H54 (cell line): ENCODE measurements at places on chromosomes 16 and 17.

- DNase-seq = no peak
Measured at GRCh38 chr16:30445149-30445407, 596 bp downstream of the SEPHS2 start.

- DNase-seq = no peak
Measured at GRCh38 chr16:22625967-22626366, 115.3 kb downstream of the NPIPB5 start.

GRCh38 chr16:1781758-1782407, 488 bp downstream of the SPSB3 start:
- DNase-seq = peak; percentile 51

DNA sequence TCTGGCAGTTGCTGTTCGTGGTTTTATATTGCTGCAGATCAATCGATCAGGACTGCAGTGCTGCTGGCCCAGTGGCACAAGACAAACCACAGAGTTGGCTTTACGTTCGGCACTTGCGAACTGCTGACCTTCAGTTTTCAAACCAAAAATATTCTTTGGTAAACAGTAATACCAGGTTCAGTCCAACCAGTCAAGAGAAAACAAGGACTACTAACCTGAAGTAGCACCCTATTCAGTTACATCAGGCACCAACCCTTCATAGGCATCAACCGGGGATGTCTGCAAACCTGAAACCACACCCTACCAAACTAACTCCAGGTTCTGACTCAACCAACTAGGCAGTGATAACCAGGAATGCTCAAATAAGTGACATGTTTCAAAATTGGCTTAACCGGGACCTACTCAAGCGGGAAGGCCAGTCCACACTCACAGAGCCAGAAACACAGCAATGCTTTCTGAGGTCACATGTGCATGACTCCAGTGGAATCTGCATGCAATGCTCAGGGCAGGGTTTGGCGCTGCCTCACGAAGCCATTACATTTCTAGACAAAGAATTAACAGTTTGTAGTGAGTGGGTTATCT, 91.1 kb downstream of the SMG6 start:
- no peak for DNase-seq

DNA sequence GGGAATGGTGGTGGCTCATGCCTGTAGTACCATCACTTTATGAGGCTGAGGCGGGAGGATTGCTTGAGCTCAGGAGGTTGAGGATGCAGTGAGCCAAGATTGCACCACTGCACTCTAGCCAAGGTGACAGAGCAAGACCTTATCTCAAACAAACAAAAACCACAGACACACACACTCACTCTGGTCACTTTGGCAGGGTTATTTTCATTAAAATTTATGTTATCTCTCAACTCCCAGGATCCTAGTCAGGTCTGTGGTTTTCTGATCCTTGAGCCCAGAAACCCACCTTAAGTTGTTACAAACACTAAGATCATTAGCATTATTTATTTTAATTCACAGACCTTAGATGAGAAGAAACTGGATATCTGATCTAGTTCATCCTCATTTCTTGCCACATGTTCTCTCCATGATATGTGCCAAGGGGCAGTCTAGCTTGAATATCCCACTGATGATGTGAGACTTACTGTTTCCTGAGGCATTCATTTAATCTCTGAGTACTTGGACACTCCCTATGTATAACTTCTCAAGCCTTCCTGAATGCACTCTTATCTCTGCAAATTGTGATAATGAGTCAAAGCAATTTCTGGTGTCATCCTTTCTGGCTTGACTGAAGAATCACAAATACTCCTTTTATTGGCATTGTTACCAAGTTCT, 9.6 kb downstream of the ABHD15 start:
- DNase-seq = no peak

DNA sequence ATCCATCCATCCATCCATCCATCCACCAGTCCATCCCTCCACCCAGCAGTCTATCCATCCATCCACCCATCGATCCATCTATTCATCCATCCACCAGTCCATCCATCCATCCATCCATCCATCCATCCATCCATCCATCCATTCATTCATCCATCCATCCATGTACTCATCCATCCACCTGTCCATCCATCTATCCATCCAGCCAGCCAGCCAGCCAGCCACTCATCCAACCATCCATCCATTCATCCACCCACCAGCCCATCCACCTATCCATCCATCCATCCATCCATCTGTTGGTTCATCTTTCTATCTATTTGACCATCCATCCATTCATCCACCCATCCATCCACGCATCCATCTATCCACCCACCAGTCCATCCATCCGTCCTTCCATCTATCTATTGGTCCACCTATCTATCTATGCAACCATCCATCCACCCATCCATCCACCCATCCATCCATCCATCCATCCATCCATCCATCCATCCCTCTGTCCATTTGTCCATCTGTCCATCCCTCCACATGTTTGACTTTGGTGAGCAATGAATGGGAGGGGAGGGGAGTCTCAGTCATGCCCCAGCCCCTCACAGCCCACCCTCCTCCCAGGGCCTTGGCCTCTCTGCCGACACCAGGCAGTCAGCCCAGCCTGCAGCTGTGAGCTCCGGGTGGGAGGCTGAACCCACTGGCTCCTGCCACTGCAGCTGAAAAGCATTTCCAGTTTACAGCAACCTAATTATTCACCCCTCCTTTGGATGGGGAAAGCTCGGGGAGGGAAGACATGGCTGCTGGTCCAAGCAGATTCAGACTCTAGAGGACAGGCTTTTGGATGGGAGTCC, 38.1 kb upstream of the SSTR5 start:
- no peak for DNase-seq

DNA sequence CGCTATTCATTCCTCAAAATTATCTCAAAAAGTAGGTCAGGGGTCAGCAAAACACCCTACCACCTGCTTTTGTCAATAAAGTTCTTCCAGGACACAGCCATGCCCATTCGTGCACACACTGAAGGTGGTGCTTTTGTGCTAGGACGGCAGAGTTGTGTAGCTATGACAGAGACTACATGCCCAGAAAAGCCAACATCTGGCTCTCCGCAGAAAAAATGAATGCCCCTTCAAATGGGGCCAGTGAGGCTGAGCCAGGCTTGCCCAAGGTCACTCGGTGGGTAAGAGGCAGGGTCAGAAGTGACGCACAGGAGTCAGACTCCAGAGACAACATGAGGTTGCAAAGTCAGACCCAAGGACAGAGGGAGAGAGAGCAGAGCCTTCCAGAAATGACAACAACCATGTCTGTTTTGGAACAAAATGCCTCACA, 200.1 kb downstream of the XYLT1 start:
- no peak for DNase-seq

DNA sequence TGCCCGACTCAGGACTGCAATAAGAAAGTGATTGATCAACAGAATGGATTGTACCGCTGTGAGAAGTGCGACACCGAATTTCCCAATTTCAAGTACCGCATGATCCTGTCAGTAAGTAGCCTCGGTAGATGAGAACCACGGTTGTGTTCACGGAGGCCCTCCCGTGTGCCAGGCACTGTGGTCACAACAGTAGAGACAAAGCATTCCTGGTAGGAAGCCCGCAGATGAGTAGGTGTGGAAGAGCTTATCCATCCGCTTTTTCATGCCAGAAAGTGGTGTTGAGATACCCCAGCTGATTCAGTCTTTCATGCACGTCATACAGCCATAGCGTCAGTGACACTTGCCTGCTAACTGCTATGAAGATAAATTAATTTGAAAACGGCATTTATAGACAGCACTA, 58.9 kb downstream of the RPA1 start:
- DNase-seq = no peak

DNA sequence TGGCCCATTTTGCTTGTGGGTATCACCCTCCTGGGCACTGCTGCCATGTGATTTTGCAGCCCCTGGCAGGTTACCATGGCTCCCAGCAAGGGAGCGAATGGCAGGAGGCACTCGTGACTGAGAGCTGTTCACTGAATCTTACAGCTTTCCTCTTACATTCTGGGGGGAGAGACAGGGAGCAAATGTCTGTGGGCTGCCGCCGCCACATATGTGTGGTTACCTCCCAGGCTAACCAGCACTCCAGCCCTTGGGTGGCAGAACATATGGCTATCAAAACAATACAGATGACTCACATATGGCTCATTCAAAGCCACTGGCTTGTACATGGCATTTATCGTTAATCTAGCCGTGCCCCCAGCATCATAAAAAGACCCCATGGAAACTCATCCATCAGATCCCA, 19.8 kb downstream of the GTF3C1 start:
- peak; percentile 70 for DNase-seq

GRCh38 chr16:920717-921116, 50.1 kb downstream of the LMF1 start:
- DNase-seq = no peak

GRCh38 chr17:721540-721937, 6.9 kb upstream of the VPS53 start:
- no peak for DNase-seq

GRCh38 chr16:66600477-66600876, 4.0 kb upstream of the CMTM3 start:
- DNase-seq = no peak

GRCh38 chr16:17396762-17397498, 73.8 kb downstream of the XYLT1 start:
- DNase-seq = no peak

GRCh38 chr17:9818760-9819159, 3.1 kb downstream of the GSG1L2 start:
- DNase-seq = no peak

- DNase-seq = no peak
Measured at GRCh38 chr16:55051571-55052347, 121.1 kb downstream of the IRX5 start.

- no peak for DNase-seq
Measured at GRCh38 chr17:12510535-12510934, 155.2 kb upstream of the MYOCD start.

DNA sequence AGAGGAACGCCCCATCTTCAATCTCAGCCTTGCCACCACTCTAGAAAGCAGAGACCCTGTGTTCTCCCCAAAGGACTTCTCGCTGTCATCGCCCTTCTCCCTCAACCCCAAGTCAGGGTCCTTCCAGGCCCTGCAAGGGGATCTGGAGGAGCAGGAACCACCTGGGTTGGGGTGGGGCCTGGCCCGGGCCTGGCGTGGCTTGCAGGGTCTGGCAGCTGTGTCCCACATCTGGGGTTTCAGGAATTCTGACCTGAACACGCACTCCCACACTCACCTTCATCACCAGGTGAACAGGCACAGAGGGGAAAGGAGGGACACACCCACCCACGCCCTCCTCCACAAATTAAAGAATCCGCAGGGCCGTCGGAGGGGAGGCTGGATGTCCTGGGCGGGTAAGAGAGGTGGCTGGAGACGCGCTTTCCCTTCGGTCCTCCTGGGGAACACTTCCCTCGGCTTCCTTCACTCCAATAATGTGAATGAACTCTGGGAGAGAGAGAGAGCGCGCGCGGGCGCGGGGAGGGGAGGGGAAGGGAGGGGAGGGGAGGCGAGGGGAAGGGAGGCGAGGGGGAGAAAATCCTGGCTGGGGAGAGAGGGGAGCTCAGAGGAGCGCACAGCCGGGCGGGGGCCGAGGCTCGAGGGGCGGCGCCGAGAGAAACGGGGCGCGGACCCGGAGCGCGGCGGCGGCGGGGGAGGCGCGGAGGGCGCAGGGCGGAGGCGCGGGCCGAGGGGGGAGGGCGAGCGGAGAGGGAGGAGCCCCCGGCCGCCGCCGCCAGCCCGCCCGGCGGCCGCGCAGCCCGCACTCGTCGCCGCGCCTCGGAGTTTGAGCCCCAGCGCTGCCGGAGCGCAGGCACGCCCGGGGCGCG, at the start of gene CACNG4:
Gene CACNG4, plus strand, starts transcription at position 799 of the 863 bp plus-strand sequence. CDS start 205 bp downstream, outside the sequence.
- DNase-seq = no peak

- DNase-seq = peak; percentile 55
Measured at GRCh38 chr17:8393470-8394231, 4.0 kb downstream of the RNF222 start.

GRCh38 chr16:50671644-50672260, 9.4 kb downstream of the SNX20 start:
- DNase-seq = peak; percentile 53

DNA sequence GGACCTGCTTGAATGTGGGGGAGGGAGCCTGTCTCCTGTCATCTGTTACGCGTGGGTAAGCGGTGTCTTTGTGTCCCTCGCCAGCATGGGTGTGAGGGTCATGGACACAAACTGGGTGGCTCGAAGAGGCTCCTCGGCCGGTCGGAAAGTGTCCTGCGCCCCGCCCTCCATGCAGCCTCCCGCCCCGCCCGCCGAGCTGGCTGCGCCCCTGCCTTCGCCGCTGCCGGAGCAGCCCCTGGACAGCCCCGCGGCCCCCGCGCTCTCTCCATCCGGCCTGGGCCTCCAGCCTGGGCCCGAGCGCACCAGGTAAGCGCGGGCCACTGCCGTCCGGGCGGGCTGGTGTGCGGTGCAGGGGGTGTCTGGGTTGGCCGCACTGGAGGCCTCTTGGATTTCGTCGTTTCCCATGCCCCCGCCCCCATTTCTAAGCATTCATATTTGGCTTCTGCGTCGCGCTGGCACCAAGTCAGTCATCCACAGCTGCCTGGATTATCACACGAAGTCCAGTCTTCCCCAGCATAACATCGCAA, 43.8 kb downstream of the ELAC2 start:
- no peak for DNase-seq

DNA sequence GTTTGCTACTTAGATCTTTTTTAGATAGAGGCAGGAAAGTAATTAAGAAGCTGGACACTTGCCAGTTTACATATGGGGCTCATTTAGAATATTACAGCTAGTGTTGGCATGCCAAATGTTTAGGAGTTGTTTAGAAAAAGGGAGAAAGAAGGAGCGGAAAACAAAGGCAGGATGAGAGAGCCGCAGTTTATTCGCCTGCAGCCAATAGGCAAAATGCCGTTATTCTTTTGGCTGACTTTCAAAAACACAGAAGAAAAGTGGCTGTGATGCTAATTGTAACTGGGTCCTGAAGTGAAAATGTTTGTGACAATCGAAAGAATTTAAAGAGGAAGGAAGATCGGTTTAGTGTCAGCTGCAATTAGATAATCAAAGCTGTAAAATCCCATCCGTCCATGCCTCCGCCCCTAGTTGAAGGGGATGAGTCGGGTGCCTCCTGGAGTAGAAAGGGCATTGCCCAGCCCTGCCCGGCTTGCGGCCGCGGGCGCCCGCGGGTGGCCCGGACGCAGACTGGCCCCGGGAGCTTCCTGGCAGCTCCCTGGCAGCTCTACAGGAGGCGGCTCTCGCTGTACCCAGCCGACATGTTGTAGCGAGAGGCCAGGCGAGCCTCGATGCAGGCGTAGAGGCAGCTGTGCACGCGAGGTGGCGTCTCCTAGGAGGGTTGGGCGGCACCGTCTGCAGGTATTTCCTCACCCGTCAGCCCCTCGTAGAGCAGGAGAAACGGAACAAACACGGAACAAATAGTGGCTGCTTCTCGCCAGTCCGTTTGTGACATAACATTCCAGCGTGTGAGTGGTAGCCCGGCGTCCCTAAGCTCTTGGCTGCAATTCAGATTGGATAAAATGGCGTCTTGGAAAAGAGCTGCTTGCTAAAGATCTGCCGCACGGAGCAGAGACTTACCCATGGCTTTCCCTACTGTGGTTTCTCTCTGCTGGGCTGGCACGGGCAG, 82.2 kb downstream of the TNRC6C start:
- DNase-seq = peak; percentile 71

GRCh38 chr16:27112093-27112811, 45.5 kb downstream of the C16orf82 start:
- DNase-seq = no peak

DNA sequence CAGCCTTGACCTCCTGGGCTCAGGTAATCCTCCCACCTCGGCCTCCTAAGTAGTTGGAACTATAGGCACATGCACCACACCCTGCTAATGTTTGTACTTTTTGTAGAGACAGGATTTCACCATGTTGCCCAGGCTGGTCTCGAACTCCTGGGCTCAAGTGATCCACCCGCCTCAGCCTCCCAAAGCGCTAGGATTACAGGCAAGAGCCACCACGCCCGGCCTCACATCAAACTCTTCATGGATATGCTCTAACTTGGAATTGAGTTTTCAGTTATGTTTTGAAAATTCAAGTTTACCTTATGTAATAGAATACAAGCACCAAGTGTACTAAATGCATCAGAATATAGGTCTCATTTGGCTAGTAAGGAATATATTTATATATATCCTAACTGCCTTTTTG, 119.6 kb downstream of the BRIP1 start:
- no peak for DNase-seq
